ENCODE measurements at places on chromosomes 16 and 17.

DNA sequence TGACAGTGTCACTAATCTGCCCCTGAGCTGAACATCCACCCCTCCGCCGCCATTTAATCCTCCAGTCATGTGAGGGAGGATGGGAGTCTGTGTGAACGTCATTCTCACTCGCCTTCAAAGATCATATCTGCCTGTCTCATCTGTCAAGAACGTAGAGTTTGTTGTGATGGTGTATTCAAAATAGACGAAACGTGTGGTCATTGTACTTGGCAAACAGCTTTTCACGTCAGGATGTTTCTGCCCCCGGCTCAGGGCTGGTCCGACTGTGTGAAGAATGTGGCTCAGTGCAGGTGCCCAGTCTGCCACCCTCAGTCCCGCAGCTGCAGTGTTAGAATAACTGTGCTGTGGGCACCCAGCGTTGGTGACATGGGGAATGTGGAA, 148.0 kb downstream of the KCNJ12 start:
- DNase-seq: no peak

DNA sequence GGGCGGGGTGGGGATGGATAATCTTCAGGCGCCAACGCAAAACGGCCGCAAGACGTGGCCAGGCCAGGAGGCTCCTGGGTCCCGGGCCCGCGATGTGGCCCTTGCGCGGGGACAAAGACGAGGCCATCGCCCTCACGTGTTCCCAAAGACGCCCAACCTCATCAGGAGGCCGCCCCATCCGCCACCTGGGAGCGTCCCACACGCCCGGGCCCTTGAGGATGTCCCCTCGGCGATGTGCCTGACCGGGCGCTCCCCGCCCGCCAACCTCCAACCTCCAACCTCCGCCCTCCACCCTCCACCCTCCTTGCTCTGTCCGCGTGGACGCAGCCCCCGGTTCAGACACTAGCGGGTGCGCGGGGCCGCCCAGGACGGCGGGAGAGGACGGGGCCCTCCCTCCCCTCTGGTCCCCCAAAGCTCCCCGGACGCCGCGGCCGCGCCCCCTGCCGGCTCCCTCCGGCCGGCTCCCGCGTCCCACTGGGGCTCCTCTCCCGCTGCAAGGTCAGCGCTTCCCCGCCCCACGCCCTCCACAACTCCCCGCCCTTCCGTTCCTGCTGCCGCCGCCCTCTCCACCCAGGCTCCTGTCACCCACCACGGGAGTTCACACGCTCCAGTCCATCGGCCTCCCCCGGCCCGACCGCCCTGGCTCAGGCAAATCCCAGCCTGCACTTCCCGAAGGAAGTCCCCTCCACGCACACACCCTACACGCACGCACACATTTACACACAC, 250.8 kb upstream of the RPL38 start:
- peak; percentile 54 for DNase-seq

- no peak for DNase-seq
Observed at GRCh38 chr17:80421381-80422090, 6.6 kb downstream of the ENDOV start.

DNA sequence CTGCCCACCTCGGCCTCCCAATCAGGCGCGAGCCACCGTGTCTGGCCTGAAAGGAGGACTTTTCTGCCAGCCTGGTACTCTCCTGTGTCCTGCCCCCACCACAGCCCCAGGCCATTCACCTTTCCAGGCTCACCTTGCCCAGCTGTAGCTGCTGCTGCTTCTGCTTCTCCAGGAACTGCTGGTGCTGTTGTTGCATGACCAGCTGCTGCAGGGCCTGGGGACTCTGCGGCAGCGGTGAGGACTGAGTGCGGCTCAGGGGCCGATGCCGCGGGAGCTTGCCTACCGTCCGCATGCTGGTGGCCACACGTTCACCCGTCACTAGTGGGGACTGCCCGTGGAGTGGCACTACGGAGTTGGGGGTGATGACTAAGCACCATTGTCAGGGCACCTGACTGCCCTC, 17.7 kb downstream of the G6PC3 start:
- no peak for DNase-seq

Measured in neuronal stem cell (in vitro differentiated cells).